ENCODE measurements at places on chromosomes 6 and 20. TPM values are rescaled to one million over a fixed set of nuclear protein-coding genes. Genes with fewer than 3 reads are reported as not detected.

Gene OPRL1
- total RNA-seq, result 1.1 TPM

Gene HEY2
- total RNA-seq, result not detected

DNA sequence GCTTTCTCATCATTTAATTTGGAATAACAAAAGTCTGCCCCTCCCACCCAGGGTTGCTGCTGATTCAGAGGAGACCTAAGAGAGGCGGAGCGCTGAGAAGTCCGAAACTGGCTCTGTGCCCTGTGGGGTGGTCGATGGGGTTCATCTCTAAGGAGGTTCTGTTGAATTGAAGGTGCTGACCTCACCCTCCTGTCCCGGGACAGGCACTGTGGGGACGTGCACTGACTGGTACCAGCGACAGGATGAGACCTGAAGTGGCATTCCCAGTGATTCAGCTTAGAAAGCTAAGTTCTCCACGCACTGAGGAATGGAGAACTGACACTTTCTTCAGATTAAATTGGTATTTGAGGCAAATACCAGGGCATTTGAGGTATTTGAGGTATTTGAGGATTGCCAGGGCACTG is 1.3 kb downstream of the GUCA1B start:
- peak; percentile 47 for DNase-seq

DNA sequence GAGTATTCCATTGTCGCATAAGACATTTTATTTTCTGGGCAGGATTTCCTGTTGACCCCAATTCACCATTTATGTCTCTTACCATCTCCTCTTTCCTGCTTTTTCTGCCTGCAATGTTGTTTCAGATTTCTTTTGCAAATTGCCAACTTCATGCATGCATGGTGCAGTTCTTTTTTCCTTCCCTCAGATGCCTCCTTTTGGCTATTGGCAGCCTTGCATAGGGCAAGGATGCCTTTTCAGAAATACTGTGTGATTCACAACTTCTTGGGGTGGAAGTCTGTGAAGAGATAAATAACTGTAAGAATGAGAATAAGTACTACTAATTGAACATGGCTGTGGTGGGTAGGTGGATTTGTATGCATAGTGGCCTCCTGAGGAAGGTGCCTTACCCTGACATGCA is 116.7 kb downstream of the SOX4 start:
- no peak for DNase-seq

DNA sequence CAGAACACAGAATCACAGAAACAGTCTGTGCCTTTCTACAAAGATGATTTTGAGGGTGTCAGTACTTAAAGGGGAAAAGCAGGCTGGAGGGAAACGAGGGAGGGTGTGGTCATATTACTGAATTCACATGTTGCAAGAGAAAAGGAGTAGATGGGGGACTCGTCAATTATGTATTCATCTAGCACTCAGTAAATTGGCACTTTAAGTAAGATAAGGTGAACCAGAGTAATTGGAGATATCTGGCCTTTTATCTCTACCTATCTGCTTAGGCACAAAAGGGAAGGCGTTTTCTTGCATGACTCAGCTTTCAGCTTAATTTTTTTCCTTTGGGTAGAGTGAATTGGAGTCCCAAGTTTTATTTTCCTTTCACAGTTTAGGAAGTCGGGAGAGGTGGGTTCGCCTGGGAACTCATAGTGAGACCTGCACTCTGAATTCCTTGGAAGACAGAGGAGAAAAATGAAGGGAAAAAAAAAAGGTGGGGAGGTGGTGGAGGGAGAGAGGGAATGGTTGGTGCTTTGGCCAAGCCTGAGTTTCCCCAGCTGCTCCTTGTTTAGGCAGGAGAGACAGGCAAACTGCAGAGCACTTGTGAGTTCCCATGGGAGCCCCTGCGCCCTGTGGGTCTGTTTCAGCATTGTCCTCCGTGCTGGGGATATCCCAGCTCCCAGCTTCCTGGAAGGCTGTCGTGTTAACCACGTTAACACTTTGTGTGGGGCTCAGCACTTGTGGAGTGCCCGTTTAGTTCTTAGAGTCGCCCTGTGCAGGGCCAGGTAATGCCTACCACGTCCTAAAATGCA is 19.7 kb upstream of the GTSF1L start:
- DNase-seq, result no peak

Measured in GM23248 (cell line).